Hippocampal formation (tissue), 2 donors: ENCODE measurements at places on chromosomes 11 and 22.

DNA sequence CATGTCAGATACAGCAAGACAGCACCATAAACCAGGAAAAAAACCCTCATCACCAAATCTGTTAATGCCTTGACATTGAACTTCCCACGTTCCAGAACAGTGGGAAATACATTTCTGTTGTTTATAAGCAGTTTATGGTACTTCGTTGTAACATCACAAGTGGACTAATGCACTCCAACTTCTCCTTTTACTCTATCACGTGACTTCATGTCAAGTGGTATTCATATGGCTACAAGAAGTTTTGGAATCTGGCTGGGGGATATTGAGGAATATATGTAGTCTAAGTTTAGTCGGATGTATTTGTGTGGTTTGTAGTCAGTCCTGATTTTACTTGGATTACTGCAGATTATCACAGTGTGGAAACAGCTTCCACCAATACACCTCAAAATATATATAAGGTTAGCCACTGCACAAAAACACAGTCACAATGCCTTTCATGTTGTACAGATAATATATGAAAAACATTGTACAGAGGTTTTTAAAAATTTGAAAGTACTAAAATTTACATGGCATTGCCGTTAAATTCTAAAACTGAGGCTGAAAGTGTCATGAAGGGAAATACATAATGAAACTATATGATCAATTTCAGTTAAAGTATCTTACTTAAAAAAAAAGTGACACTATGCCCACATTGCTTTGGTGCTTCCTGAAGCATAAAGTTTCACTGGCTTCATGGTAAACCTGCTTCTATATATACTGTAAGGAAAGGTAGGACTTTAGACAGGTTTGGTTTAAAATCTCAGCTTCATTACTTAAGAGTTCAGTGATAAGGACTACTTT is 134.1 kb downstream of the CASP12 start:
- no peak for DNase-seq

DNA sequence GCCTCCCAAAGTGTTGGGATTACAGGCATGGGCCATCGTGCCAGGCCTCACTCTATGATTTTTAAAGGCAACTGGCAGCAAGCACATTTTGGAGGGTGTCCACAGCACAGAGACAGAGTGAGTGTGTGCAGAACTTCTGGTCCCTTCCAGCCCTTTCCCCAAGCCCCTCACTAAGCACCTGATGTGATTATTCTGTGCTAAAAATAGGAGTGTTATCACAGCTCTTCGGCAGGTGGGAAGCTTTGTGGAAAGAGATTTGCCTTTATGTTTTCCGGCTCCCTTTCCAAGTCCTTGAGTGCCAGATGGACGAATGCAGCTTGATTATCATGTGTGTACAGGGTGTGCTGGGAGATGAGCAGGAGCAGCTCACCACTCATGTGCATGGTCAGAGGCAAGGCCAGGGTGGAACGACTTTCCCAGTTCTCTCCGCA is 310.8 kb downstream of the DDX10 start:
- no peak for DNase-seq

DNA sequence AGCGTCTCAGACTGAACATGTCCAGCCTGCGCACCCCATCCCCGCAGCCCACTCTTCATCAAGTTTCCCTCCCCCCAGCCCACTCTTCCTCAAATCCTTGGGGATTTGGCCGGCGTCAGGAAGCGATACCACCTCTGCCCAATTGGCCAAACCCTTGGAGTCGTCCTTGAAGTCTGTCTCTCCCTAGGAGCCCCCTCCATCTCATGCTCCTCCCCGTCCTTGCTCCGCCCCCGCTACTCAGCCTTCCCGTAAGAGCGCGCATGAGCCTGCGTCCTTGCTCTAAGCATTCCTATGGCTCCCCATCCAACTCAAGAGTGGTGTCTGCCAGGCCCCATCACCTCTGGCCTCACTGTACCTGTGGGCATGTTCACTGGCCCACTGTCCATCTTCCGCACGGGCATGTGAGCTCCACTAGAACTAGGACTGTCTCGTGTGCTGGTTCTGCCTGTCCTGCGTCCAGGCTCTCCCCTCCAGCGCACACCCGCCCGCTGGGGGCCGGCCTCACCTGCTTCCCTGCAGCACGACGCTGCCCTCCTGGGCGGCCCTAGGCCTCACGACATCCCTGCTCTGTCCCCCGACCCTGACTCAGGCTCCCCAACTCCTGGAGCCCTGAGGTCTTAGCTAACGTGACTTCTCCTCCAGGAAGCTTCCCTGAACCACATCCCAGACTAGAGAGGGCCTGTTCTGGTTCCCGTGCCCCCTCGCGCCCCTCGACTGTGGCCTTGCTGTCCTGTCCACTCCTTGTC is 30.5 kb upstream of the TTLL12 start:
- DNase-seq, result no peak

- DNase-seq, result no peak
These were observed 231.8 kb upstream of the CTSC start for GRCh38 chr11:88569342-88569741.

GRCh38 chr11:13118650-13119049 is 109.5 kb downstream of the RASSF10 start:
- DNase-seq, result no peak

- DNase-seq, result no peak
These were observed 80.8 kb downstream of the NAT10 start for GRCh38 chr11:34185926-34186841.

GRCh38 chr11:95426823-95427462 is 195.9 kb upstream of the SESN3 start:
- DNase-seq, result no peak

DNA sequence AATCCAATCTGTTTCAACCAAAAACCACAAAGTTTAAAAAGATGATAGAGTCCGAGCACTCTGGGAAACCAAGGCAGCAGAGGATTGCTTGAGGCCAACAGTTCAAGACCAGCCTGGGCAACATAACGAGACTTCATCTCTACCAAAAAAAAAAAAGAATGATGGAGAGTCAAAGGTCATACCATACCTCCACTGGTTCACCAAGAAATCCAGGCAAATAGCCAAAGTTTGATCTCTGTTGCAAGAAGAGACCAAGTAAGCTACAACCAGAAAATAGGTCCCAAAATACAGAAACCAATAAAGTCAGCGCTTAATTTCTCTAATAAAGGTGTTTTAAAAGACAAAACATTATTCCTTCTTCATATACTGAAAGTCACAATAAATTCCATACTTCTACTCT is 13.1 kb downstream of the FAM168A start:
- DNase-seq, result no peak

DNA sequence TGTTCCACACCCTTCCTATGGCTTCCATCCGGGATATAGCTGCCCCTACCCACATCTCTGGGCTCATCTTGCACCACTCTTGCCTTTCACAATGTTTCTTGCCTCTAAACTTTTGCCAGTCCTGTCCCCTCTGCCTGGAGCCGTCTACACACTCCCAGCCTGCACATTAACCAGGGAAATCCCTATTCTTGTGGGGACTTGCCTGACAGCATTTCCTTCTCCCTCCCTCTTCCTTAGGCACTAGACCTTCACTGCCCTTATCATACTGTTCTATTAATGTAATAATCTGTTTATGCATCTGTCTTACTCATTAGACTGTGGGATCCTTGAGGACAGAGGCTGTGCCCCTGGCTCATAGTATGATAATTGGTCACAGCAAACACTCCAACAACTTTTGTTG is 5.8 kb upstream of the TTC12 start:
- DNase-seq, result no peak

DNA sequence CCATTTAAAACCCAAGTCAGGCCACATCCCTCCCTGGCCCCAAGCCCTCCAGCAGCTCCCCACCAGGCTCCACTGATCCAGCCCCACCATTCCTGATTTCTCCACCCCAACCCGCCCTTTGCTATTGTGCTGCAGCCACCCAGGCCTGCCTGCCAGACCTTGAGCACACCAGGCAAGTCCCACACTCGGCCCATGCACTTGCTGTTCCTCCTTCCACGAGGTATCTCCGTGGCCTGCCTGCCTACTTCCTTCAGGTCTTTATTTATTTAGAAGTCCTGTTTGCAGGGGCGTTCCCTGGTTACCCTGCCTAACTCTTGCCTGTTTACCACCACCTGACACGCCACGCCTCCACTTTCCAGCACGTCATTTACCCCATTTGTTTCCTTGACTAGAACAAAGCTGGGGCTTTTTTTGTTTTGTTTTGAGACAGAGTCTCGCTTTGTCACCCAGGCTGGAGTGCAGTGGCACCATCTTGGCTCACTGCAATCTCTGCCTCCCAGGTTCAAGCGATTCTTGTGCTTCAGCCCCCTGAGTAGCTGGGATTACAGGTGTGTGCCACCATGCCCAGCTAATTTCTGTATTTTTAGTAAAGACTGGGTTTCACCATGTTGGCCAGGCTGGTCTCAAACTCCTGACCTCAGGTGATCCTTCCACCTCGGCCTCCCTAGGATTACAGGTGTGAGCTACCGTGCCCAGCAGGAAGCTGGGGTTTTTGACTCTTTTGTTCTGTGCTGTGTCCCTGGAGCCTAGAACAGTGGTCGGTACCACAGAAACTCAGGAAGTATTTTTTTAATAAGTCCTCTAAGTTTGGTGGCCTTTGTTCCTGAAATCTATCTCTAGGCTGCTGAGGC is 6.7 kb downstream of the CENPM start:
- peak; percentile 31 for DNase-seq

DNA sequence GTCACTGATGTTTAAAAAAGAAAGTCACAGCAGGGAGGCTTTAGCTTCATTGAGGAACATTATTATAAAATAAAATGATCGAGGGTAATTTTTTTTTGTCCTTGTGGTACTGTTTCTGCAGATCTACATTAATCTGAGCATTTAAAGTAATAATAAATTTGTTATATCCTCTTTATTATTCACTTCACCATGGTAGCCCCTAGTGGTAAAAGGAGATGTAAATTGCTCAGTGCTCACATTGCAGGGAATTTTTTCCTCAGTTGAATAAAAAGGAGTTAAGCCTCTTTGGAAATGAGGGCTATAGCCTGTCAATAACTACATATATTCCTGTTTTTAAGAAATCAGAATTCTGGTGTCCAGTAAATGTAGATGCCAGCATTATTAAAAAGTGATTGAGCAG is 99.7 kb upstream of the VPREB1 start:
- no peak for DNase-seq

DNA sequence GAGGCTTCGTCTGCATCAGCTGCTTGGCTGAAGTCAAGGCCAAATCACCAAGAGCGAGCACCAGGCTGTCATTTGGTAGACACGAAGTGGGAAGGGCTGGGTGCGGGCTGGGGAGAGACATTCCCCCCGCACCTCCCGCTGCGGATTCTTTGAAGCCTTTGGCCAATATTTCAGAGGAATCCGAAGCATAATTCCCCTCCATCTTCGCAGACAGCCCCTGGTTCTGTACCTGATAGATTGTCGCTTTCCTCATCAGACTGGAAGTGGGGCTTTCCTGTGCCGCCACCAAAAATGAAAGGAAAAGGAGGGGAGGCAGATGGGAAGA is 15.3 kb downstream of the BLID start:
- DNase-seq, result peak; percentile 77

DNA sequence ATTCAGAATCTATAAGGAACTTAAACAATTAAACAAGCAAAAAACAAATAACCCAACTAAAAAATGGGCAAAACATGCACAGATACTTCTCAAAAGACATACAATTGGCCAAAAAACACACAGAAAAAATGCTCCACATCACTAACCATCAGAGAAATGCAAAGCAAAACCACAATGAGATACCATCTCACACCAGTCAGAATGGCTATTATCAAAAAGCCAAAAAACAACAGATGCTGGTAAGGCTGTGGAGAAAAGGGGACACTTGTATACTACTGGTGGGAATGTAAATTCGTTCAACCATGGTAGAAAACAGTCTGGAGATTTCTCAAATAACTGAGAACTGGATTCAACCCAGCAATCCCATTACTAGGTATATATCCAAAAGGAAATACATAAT is 24.8 kb downstream of the ENTHD1 start:
- no peak for DNase-seq

GRCh38 chr11:99079576-99079975 is 58.8 kb downstream of the CNTN5 start:
- DNase-seq, result no peak

DNA sequence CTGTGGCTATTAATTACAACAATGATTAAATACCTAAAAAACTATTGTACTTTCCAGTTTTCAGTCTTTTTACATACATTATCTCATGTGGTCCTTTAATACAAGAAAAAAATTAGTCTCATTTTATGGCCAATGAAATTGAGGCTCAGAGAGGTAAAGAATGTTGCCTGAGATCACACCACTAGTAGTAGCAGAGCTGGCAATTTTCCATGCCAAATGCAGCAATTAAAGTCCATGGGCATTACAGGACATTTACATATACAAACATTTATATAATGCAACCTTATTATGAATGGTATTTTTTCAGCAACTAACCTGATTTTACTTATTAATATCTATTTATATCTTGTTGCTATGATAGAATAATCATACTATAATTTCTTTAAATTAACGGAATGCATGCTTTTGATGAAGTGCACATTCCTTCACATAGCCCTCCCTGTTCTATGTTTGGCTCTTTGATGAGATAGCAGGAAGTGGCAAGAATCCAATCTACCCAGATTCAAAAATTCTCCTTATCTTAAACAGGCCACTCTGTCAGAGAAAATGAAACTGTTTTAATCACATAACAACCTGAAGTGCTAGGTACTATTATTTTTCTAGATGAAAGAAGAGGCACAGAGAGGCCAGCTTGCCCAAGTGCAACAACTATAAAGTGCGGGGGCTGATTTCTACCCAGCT is 120.9 kb upstream of the LDLRAD3 start:
- DNase-seq, result no peak

DNA sequence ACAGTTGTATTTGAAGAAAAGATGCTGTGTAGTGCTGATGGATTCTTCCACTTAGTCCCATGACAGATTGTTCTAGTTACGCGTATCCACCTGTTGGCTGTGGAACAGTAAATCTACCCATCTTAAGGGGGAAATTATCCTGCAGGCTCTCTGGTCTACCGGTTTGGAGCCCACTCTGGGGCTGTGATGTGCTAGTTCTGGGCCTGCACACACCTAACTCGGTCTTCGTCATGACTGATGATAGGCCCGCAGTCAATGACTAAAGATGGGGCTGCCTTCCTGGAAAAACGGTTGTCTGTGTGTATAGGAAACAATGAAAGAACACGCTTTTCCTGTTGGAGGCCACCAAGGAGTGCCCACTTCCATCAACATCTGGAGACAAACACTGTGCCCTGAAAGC is 6.2 kb upstream of the RBM4B start:
- DNase-seq, result no peak

DNA sequence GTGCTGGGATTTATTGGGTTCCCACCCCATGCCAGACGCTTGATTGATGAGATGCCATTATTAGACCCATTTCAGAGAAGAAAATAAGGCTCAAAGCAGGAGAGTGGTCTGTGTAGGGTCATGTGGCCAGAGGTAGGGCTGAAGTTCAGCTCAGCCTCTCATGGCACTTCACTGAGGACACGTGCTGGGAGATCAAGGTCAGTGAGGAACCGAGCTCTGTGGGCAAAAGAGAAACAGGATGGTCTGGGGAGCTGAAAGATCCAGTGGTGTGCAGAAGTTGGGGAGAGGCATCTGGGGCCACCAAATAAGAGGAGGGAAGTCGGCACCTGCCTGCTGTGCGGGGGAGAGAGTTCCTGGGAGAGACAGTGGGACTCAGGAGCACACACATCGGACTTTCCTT is 19.6 kb downstream of the RHOD start:
- DNase-seq, result no peak
